ENCODE measurements at places on chromosomes 4 and X.

DNA sequence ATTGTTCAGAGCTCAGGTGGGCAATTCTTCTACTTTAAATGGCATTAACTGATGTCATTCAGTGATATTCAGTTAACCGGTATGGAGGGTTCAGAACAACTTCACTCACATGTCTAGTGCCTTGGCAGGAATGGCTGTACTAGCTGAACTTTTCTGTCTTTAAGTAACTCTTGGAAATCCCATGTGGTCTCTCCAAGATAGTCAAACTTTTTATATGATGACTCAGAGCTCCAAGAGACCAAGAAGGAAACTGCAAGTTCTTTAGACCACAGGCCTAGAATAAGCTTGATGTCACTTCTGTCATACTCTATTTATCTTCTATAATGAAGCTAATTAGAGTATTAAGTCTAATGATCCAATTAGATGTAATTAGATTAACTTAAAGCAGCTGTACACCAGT, 24.9 kb downstream of the LHFPL1 start:
- DNase-seq = no peak

DNA sequence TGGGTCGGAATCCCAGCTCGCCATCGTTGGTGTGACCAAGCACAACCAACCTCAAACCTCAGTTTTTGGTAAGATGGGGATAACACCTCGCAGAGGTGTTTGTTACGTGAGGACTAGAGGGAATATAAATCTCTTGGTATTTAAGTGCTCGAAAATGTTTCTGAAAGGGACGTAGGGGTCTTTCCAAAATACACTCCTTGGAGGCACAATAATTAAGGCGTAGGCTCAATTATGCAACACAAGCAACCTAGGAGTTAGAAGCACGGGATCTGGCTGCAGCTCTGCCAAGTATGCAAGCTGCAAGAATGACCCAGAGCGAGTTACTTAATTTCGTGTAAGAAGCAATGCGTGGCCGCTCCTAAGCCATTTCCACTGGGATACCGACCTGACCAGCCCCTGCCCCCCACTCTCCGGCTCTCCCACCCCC, 552 bp downstream of the ADH5 start:
- DNase-seq = peak; percentile 75

- DNase-seq = no peak
These were observed 246.9 kb downstream of the FBXO8 start for GRCh38 chr4:174036576-174036975.

DNA sequence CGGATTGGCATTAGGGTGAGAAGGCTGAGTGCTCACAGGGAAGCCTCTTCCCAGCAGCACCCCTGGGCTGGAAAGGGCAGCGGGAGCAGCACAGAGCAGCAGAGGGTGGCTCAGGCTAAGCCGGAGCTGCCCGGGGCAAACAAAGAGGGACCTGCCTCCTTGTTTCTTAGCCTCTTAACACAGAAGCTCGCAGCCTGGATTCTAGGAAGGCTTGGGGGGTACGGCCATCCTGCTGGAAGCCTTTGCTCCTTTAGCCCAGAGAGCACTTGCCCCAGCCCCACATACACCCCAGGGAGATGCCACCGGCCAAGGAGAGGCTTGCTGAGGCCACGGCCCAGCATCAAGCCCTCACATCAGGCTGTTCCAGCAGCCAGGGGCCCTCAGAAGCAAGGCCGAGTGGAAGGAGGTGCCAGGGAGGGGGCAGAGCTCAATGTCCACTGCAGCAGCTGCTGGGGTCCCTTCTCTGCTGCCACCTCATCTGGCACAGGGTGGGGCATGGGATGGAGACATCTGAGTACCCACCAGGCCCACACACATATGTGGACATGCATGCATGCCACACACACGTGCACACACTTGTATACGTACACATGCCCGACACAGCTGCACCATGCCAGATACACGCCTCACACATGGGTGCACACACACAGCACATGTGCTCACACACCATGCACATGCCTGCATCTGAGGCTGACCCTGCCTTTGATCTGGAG, 20.3 kb upstream of the SPON2 start:
- no peak for DNase-seq

DNA sequence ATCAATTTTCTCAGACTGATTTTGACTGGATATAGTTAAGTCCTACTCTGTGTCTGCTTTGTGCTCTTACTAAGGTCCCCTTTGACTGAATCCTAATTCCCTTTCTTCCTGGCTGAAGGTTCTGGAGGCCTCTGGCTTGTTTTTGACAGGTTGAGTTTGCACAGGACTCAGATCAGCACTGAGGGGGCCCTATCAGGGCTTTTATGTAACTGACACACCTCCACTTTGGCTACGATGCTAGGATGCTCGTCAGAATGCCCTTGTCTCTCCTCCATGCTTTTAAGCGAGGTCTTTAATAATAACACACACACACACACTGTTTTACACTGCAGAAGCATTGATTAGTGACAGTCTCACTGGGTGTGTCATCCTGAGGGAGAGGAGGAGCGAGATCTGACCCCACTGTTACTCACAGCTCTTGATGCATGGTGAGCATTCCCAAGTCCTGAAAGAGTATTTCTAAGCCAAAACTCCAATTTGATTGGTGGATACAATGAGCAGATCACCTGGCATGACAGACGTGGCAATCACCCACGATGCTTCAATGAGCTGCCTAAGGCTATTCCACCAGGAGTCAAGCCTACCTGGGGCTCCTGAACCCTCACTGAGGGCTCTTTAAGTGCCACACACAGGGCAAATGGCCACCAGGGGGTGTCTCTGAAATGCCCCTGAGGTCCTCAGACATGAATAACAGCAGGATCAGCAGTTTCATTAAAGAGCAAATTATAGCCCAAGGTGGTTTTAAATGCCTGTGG, 130.4 kb upstream of the CPEB2 start:
- DNase-seq = no peak

DNA sequence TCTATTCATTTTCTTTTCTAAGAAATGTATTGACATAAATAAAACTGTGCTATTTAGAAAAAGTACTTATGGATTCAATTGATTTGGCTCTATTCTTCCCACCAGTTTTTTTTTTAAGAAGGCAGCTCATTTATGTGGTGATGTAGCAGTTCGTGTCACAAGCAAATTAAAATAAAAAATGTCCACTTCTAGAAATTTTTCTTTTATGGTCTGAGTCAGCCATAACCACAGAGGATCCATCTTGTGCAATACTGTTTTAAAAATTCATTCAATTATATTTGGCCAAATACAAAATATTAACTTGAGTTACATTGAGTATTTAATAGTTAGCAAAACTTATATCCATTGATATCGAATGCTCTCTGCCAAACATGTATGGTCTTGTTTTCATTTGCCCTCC, 207.9 kb upstream of the FAT1 start:
- no peak for DNase-seq

GRCh38 chr4:110624398-110624780, 1.5 kb upstream of the PITX2 start:
- DNase-seq = no peak

DNA sequence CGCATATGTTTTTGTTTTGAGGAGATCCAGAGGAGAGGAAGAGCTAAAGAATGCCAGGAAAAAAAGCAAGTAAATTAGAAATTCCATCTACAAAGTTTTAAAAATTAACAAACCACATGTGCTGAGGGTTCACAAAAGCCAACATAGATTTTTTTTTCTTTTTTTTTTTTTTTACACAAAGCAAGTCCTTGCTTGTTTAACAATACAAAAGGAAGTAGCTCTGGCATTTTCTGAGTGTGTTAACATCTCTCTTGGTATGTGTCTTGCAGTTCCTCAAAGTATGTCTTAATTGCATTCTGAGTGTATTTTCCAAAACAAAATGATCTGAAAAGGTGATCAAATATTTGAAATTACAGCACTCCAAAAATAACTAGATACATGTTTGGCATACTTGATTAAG, 1682.7 kb upstream of the AGA start:
- DNase-seq = no peak

- no peak for DNase-seq
These were observed 571 bp upstream of the EDA start for GRCh38 chrX:69615342-69615741.

DNA sequence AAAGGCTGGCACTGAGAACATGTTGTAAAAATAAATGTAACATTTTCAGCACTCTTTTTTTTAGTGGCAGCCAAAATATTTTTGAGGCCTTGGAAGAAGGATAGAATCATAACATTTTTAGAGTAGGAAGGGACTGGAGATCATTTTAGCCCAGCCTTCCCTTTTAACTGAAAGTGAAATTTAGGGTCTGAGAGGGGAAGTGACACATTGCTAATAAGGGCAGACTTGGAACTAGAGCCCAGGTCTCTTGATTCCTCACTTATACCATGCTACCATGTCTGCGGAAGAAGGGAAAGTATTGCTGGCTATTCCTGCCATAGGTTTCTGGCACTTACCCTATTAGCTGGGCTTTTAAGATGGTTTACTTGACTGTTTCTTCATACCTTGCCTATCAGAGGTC, 4.8 kb downstream of the WDR44 start:
- DNase-seq = no peak

DNA sequence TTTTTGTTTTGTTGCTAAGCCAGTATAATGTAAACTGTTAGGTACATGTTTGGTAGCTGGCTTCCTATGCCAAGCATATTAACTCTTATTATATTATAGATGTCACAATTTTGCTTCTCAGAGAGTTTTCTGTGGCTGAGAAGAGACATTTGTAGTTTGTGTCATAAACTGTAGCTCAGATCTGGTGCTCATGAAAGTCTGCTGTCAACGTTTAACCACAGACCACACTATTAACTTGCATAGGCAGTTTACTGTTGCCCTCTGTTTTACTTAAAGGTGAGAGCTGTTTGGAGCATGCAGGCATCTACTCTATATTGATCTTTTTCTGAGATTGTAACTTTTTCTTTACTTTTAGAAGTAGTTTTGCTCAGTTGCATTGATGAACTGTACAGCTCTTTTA, 166.8 kb downstream of the TLL1 start:
- no peak for DNase-seq

DNA sequence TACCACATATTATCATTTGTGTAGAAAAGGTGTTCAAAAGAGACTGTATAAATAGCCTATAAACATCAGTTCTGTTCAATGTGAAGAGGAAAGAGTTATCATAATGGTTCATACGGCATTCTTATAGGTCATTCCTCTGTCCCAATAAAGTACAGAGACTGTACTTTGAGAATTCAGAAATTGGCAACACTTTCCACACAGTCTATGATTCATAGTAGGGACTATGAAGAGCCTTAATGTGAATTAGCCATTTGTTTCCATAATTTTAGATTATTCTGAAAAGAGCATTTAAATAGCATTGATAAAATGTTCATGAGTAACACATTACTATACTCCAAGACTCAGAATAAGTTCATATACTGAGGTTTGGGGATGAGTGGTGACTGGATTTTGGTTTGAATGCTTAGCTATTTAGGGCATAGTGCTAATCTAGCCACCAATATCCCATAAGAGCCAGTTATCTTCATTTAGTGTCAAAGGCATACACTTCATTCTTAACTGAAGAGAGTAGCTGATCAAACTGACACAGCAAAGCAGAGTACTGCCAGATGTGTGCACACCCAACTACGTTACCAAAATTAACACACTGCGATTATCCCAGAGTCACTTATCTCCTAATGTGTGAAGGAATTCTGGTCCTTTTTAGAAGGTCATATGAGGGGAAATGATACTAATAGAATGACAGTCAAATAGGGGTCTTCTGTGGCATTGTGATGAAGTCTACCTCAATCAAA, 10.2 kb downstream of the ANK2 start:
- DNase-seq = no peak

DNA sequence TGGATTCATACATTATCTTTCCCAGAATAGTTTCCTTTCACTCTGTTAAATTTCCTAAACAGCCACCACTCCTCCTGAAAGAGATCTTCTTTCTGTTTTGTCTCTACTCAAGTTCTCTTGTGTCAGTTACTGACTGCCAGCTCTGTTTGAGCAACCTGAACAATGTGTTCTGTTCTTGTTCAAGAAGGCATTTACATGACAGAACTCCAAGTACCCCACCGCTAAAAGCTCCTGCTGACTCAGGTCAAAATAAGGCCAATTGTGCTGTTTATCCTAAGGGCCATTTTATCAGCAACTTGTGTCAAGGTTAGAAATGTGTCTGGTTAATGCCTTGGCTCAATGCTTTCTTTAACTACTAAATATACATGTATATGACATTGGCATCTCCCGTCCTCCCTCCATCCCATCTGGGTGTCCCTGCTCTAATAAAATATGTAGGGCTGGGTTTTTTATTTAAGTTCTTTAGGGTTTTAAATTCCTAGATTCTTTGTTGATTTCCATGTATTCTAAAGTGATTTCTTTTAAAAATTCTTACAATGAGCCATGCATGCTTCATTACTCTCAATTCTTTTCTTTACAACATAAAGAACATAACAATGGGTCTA, 144.3 kb upstream of the PAQR3 start:
- no peak for DNase-seq

DNA sequence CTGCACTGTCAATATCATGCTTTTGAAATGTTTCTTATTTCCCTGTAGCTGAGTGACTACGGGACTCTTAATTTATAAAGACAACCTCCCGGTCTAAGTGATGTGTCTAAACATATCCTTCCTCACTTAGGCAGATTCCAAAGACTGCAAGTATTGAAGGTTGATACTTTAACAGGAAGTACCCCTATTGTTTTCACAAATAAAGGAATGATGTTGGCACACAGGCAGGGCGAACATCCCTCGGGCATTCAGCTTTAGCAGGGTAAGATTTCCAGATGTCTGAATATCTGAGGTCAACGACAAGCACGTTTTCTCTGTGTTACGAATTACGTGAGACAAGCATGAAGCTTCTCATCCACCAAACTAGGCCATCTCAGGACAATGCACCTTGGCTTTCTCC, 638.0 kb upstream of the FRG1 start:
- no peak for DNase-seq

- DNase-seq = no peak
These were observed 29.3 kb downstream of the FAM199X start for GRCh38 chrX:104195489-104196084.
